WERI-Rb-1 (cell line): ENCODE measurements at places on chromosomes 12 and 14.
A peak's percentile ranks its signal among the peaks of the same experiment; 100 is the strongest.

DNA sequence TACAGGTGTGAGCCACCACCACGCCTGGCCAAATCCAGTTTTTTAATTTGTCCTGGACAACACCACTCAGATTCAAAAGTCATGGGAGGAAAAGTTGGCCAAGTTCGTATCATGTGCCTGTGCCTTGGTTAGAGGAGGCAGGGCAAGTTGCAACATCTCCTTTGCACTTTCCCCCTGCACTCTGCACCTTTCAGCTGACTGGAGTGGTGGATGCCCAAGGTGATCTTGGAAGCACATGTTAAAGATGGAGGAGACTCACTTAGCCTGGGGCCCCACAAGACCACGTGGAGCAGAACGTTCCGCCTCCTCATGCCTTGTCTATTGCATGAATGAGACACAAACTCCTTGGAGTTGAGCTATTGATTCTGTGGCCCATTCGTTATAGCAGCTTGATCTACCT is 82.1 kb upstream of the FZD10 start:
- no peak for DNase-seq

- DNase-seq = no peak
Observed at GRCh38 chr12:9971181-9971580, at the start of gene CLEC12A. TSS of gene CLEC12A (plus strand) at chr12:9971409. CDS start at chr12:9971597, 188 bp downstream.

DNA sequence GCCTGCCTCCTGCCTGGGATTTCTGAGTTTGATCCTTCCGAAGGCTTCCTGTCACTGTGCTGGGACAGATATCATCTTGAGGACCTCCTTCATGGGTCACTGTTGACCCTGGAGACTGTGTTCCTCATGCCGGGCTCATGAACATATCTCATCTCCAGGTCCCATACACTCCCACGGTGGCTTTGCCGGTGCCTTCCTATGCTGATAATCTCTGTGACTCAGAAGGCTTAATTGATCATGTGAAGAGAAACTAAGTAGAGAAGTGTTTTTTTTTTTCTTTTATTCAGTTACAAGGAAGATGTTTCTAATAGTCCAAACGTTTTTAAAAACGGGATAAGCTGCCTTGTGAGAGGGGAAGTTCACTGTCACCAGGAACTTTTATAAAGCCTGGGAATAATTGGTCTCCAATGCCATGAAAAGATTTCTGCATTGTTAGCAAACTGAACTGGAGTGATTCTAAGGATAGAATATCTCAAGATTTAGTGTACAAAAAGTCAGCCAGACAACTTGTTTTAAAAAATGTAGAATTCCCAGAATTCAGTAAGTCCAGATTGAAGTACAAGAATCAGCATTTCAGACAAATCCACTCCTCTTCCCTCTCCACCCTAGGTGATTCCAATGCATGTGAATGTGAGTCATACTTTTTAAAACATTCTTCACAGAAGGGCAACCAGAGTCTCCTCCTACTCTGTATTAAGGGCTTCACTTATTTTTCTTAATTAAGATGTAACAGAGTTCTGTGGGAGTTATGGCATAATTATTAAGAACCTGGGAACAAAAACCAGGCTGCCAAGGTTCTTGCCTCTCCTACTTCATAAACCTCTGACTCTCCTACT is 139.8 kb upstream of the LGR5 start:
- DNase-seq = no peak

GRCh38 chr12:29113101-29113500 is 36.0 kb upstream of the FAR2 start:
- DNase-seq = no peak

- no peak for DNase-seq
Observed at GRCh38 chr14:103739466-103739792, 23.8 kb downstream of the ZFYVE21 start.

- DNase-seq = no peak
Observed at GRCh38 chr12:1881936-1882335, 36.5 kb downstream of the CACNA2D4 start.

DNA sequence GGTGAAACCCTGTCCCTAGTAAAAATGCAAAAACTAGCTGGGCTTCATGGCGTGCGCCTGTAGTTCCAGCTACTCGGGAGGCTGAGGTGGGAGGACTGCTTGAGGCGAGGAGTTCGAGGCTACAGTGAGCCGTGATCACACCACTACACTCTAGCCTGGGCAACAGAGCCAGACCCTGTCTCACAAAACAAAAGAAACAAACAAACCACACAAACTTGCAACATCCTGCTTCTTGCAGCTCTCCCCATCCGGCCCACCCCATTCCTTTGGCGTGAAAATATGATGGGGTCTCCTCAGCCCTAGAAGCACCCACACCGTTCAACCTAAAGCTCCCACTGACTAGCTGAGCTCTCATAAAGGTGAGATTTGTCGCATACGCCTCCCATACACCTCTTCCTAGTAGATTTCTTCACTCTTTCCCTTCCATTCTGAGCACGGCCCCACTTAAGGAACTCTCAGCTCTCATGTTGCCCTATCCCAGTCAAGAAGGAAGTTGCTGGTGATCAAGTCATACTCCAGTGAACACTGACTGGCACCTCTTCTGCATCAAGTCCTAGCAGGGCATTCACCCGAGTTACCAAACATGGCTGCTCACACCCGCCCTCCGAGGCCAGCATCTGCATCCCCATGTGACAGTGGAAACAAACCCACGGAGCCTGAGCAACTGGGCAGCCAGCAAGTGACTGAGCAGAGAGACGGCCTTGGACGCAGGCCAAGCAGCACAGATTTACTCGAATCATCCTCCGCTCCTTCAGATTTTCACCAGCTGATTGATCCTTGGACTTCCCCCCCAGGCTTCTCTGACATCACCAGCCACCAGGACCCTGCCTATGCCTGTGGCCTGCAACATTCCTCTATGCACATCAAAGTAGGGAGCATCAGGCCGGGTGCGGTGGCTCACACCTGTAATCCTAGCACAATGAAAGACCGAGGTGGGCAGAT is 18.9 kb upstream of the CD27 start:
- no peak for DNase-seq

- DNase-seq = no peak
Observed at GRCh38 chr12:68919581-68920239, 13.3 kb downstream of the CPM start.

DNA sequence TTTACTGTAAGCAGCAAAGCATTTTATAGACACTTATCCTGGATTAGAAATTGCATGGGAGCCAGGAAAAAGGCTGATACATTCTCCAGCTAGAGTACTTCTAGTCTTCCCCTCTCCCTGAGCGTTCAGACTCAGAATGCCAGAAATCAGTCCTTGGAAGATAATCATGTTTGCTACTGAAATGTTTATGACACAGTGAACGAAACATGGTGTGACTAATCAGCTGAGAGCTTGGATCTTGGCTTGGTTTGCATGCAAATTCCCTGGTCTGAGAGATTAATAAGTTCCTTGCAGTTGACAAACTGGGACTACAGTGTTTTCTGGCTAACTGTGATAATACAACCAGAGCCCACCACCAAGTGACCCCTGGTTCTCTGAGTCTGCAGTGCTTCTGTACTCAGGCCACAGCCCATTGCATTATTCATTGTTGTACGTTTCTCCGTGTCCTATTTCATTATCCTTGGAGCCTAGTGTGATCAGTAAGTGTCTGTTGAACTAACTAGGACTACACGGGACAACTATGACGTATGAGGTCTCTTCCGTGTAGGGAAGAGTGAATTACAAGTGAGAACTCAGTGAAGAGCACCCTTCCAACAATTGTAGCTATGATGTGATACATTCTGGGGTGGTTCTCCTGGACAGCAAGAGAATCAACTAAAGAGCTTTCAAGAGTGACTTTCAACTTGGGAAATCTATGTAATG is 34.6 kb upstream of the EVL start:
- no peak for DNase-seq

DNA sequence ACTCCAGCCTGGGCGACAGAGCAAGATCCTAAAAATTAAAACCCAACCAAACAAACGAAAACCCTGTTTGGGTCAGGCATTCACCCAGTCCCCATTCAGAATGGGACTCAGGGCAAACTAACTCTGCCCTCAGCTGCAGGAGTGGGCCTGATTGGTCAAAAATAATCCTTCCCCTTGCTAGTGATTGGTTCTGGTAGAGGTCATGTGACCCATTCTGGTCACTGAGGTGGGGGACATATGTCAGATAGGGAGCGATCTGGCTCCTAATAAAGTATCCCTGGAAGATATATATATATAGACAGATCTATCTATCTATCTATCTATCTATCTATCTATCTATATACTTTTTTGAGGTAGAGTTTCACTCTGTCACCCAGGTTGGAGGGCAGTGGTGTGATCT is 29.5 kb upstream of the MED13L start:
- DNase-seq = no peak

DNA sequence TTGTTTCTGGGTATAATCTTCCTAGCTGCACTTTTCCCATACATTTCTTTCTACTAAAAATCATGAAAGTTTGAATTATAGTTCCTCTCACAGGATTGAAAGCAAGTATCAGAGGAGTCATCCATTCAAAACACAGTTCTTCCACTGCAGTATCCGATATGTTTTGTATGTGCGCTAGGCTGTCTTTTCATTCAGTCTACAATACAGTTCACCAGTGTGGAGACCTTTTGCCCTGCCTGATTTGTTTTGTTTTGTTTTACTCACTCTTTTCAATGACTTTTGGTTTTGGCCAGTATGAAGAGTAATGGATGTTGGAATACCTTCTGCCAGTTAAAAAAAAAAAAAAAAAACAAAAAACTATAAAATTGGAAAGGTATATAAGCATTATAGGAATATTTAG is 91.4 kb downstream of the FGD4 start:
- DNase-seq = no peak

- DNase-seq = no peak
Observed at GRCh38 chr12:124795081-124795948, 68.3 kb downstream of the SCARB1 start.

GRCh38 chr14:83196236-83196635 is 1662.6 kb upstream of the SEL1L start:
- no peak for DNase-seq

- no peak for DNase-seq
Observed at GRCh38 chr14:101704140-101704539, 57.4 kb upstream of the PPP2R5C start.

GRCh38 chr12:23631786-23632377 is 317.6 kb downstream of the SOX5 start:
- no peak for DNase-seq

DNA sequence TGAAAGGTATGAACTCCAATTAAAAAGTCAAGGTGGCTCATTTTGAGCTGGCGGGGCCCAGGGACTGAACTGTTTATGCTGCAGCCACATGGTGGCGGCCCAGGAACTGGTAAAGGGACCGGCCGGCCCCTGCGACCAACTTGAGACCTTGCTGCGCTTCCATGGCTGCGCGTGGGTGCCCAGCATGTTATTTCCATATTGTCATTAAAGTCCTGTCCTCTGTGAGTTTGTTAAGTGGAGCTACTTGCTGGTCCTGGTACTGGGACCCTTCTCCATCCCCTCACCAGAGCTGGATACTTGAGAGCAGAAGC is 62.3 kb downstream of the BEGAIN start:
- DNase-seq = peak; percentile 66

DNA sequence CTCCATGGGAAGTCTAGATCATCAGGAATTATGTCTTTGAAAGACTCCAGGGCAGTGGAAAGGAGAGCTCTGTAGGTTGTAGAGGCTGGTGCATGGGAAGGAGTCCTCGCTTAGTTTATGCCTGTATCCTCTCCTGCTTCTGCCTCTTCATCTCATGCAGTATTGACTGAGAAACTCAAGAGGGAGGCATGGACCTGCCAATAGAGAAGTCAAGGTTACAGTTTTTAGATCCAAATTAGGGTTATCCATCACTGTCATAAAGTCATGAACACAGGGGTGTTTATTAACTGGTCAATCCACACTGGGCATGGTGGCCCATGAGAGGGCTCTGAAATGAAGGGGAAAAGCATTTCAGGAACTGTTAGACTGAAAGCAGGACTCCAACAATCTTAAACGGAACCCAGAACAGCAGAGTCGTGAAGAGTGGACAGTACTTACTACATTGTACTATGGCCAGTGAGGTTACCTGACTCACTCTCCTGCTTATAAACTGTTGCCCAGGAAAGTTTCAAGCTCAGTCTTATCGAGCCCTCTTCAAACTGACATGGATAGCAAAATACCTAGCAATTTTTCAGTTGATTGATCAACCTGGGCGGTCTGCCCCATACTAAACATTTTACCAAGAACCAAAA is 30.1 kb upstream of the DHRS7 start:
- DNase-seq = no peak

GRCh38 chr14:95296966-95297365 is 22.7 kb downstream of the CLMN start:
- DNase-seq = no peak

GRCh38 chr14:51724650-51725049 is 72.9 kb downstream of the FRMD6 start:
- DNase-seq = no peak

GRCh38 chr14:25080682-25081081 is 30.7 kb upstream of the STXBP6 start:
- no peak for DNase-seq

- DNase-seq = no peak
Observed at GRCh38 chr14:93847473-93847872, 59.2 kb upstream of the PRIMA1 start.

GRCh38 chr12:29638528-29638927 is 141.0 kb upstream of the OVCH1 start:
- no peak for DNase-seq

DNA sequence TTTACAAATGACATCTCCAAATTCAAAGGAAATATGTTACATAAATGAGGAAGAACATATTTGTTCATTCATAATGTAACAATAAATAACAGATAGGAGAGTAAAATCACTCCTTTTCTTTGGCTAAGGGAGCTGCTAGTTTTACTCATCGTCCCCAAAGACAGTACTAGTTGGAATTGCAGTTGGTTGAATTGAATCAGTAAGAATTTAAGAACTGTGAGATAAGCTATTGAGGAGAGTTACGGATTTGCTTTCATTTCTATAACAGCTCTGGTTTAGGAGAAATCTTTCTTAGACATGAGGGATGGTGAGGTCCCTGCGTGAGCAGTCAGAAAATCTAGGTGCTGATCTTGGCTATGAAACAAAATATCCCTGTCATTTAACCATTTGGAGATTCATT is 402.8 kb downstream of the AEBP2 start:
- DNase-seq = no peak

GRCh38 chr12:113732916-113733315 is 233.2 kb downstream of the RBM19 start:
- no peak for DNase-seq

DNA sequence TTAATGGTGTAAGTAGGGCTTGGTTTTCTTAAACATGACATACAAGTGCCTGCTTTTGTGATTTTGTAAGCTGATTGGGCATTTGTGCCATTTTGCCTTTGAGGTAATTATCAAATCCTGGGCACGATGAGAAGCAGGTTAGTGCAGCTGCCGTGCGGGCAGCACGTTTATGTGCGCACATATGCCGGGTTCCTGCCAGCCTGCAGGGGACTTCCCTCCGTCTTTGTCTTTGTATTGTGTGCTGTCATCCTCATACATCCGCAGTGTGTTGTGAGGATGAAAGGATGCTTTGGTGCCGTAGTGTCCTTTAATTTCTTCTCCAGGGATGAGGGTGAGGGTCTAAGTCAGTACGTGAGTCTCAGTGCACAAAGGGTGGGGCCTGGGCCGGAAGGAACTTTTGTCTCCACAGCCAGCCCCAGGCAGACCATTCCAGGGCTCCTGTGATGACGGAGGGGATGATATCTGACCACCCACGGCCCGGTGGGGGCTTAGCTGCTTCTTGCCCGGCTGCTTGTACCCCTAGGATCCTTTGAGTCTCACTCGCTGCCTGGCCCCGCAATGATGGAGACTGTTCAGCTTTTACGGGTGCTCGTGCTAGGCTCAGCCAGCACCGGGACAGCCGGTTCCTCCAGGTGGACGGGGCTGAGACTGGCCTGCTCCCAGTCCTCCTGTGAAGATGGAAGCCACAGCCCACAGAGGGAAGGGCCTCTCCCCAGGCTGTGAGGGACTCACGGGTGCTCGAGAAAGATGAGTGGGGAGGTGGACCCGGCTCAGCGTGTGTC is 54.6 kb downstream of the ADGRD1 start:
- no peak for DNase-seq
